ENCODE measurements at places on chromosomes 1 and 21.
A peak's percentile ranks its signal among the peaks of the same experiment; 100 is the strongest.

DNA sequence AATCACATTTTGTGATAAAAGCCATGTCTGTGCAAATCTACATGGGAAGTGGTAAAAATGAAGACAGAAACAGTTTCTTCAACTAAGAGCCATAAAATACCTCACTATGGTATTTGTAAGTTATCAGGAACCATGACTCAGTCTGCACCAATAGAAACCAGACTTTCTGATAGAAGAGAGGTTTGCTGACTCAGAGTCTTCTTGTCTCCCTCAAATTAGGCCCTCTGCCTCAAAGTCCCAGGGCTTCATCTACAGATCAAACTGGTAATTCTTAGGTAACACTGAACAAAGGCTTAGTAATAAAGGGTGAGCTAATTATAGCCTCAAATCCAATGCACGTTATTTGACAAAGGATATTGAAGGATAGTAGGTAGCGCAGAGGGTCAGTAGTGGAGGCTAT lies 30.9 kb upstream of the SSX2IP start:
- peak; percentile 89 for DNase-seq

DNA sequence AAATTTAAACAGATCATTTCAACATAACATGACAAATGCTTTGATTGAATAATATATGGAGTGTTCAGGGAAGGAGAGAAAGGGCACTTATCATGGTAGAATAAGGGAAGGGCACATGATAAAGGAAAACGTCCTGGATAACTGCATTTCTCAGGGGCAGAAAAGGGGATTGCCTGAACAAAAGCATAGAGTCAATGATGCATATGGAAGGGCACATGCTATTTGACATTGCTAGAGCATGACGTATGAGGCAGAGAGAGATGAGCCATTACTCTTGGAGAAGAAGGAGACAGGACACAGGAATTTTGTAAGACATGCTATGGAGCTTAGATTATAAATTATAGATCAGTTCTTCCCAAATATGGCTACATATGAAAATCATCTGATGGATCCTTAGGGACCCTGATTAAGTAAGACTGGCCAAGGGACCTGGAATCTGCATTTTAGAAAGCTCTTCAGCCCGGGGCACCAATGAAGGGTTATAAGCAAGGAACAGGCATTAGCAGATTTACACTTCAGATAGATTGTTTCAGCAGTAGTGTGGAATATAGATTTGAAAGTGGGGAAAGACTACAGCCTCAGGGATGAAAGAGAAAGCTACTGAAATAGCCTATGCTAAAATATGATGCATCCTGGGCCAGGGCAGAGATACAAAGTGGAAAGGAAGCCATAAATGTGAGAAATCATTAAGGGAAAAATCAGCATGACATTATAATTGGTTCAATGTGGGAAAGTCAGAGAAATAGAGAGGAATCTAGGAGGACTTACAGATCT lies 21.3 kb downstream of the FMO2 start:
- no peak for DNase-seq

DNA sequence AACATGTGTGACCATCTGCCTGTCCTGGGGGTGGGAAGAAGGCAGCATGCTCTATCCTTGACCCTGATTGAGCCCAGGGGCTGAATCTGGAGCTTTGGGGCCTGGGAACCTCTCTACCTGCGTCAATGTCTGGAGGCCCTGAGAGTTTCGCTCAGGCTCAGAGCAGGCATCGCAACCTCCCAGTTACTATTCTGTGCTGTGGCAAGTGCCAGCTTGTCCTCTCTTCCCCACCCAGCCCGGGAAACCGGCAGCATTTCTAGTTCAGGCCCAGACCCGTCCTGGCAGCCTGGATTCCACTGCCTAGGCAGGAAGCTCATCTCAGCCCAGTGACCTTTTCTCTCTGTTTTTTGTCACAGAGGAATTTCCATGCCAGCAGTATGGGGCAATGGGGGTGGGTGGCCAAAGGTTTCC lies 10.0 kb upstream of the IRF6 start:
- DNase-seq, result no peak

DNA sequence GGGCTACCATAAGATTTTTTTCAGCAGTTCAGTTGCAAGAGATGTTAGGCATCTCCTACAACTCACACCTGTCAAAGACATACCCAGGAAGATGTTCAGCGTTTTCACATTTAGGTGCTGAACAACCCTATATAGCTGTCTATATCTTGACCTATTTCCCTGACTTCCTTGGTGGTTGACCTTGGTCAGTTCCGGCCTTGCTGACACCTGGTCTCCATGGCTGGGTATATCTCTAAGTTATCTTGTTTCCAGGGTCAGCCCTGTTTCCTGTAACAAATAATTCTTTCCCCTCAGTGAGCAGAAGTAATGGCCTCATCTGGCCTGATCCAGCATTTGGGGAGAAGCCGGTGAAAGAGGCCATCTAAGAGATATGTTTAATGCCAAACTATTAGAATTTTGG lies 2.4 kb upstream of the BTG2 start:
- DNase-seq, result no peak

- DNase-seq, result no peak
Observed at GRCh38 chr1:153532181-153532580, 3.6 kb downstream of the S100A6 start.

- peak; percentile 67 for DNase-seq
Observed at GRCh38 chr1:160219062-160219929, 14.1 kb downstream of the PEA15 start.

DNA sequence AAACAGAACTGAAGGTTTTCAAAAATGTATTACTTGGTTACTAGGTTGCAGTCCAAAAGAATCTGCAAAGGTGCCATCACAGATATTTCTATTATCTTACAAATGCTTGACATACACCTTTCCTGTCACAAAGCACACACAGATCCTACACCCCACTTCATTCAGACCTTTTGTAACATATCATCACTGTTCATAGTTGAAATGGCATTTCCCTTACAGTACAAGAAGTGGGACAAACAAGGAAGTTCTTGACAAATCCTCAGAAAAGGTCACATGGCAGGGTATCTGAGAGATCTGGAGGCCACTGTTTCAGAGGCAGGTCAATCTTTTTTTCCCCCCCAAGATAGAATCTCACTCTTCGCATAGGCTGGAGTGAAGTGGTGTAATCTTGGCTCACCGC lies 21.3 kb downstream of the TOR1AIP2 start:
- DNase-seq, result no peak

GRCh38 chr1:15830258-15830657 lies 17.2 kb upstream of the SPEN start:
- DNase-seq, result no peak

DNA sequence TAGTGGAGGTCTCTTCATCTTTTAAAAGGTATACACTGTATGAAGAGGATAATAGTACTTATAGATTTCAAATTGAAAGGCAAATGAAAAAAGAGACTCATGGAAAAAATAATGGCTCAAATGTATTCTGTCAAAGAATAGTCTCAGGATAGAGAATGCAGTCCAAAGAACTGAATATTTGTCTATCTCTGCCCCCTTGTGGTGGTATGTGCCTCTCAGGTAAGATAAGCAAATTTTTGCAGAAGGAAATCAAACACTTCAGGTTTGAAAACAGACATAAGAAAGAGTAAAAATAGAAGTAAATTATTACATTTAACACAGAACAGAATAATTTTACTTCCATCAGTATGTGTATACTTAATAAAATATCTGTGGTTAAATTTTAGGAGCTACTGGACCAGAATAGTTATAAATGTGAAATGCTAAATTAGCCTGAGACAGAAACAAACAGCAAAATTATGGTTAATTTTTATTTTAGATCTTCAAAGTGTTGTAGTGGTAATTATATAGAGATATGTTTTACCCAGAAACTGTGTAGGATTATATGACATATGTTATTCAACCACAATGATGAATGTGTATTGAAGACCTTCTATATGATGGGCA lies 164.4 kb upstream of the PALMD start:
- peak; percentile 52 for DNase-seq

GRCh38 chr1:182279724-182280503 lies 111.7 kb downstream of the GLUL start:
- DNase-seq, result no peak

- no peak for DNase-seq
Observed at GRCh38 chr1:213274140-213274539, 223.1 kb downstream of the RPS6KC1 start.

GRCh38 chr21:40938078-40938477 lies 91.1 kb upstream of the DSCAM start:
- no peak for DNase-seq

DNA sequence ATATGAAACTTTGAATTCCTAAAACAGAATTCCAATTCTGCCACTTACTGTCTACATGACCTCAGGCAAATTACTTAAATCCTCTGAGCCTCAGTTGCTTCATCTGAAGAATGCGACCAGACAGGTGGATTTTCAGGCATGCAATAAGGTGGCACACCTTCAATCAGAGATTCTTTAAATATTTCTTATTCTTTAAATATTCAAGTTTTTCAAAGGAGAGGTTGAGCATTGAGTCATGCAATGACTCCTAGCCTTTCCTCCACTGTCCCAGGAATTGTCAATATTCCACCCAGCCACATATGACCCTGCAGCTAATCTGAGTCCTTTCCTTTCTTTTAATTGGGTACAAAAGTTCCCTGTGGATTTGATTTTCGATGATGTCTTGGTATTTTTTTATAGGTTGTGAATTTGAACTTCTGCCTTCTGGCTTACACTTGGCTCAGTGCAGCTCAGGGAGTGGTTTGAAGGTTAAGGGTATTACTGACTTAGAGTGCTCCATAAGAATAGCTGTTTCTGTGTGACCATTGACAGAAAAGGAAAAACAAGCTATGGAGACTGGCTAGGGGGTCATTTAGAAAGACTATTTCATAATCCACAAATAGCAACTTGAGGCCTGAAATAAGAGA lies 52.2 kb upstream of the PRDX6 start:
- DNase-seq, result no peak

DNA sequence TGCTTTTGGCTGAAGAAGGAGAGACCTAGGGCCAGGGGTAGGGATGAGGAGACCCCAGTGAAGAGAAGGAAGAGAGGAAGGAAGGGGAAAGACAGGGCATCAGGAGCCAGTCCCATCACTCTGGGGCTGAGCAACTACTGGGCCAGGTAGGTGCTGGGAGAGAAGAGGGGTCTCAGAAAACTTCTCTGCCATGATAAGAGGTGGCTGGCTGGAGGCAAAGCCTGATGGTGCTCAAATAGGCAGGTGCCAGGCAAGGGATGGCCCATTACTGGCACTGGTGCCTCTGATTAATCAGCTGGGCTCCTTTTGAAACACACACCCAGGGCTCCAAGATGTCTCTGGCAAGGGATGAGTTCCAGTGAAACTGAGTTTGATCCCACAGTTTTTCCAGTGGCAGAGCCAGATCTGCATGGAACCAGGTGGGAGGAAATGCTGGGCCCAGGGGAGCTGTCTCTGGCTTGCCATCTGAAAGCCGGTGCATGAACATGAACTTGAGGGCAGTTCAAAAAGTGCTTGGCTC lies 2.8 kb downstream of the CSF1 start:
- no peak for DNase-seq

DNA sequence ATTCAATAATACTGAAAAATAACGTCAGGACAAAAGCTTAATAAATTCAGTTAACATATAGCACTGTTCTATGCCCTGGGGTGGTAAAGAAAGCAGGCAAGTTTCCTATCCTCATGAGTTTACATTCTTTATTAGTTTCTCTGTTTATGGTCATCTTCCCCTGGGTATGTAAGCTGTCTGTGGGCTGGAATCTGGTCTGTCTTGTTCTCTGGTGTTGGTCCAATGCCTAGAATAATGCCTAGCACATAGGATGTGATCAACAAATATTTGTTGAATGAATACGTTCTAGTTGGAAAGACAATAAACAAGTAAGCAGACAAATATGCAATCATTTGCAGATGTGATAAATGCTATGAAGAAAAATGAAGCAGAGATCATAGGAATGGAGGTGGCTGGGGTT lies 7.2 kb upstream of the IGSF3 start:
- DNase-seq, result peak; percentile 39
